Stimulated activated CD4-positive, alpha-beta T cell treated with anti-CD3 and anti-CD28 coated beads, TNF-alpha, amount 100 ng/mL, for 24 hours (primary cell): ENCODE measurements at places on chromosomes 16 and 17.

- no peak for DNase-seq
Measured at GRCh38 chr17:40432864-40433528, 10.3 kb upstream of the IGFBP4 start.

GRCh38 chr17:1001640-1002411 is 4.9 kb downstream of the TIMM22 start:
- no peak for DNase-seq

GRCh38 chr16:50550866-50551641 is 2.9 kb downstream of the NKD1 start:
- DNase-seq, result no peak

- DNase-seq, result no peak
Measured at GRCh38 chr17:74758848-74759168, 10.4 kb downstream of the NHERF1 start.

GRCh38 chr17:75124041-75124818 is 7.3 kb downstream of the NT5C start:
- peak; percentile 48 for DNase-seq

DNA sequence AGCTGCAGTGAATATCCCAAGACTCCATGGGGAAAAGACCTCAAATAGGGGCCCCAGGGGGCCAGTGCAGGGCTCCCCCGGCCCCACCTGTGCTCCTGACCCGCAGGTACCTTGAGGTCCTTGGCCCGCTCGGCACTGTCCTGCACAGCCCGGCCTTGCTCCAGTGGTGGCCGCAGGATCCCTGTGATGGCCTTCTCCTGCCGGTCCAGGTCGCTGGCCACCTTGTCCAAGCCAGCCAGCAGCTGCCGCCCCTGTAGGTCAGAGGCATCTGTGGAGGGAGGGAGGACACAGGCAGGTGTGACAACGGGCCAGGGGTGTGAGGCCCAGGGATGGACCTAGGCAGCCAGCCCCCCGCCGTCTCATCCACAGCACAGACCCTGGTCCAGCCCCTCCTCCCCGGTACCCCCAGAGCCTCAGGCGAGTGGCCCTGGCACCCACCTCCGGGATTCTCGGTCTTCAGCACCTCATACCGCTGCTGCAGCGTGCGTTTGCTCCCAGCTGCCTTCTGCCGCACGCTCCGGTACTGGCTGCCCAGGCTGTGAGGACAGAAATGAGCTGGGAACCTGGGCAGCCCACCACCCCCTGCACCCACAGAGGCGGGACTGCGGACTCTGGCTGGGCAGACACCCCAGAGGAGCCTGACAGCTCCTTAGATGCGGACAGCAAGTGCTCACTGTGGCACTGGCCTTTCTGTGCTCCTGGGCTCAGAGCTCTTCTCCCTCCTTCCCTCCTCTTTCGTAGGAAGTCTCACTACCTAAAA is 43.7 kb downstream of the PPL start:
- no peak for DNase-seq

GRCh38 chr16:23712976-23713375 is at the start of gene ERN2:
Gene ERN2, minus strand, starts transcription at chr16:23713222. Its CDS starts 35 bp downstream, at chr16:23713187.
- DNase-seq, result no peak

GRCh38 chr17:55215711-55216110 is 49.0 kb upstream of the HLF start:
- no peak for DNase-seq

DNA sequence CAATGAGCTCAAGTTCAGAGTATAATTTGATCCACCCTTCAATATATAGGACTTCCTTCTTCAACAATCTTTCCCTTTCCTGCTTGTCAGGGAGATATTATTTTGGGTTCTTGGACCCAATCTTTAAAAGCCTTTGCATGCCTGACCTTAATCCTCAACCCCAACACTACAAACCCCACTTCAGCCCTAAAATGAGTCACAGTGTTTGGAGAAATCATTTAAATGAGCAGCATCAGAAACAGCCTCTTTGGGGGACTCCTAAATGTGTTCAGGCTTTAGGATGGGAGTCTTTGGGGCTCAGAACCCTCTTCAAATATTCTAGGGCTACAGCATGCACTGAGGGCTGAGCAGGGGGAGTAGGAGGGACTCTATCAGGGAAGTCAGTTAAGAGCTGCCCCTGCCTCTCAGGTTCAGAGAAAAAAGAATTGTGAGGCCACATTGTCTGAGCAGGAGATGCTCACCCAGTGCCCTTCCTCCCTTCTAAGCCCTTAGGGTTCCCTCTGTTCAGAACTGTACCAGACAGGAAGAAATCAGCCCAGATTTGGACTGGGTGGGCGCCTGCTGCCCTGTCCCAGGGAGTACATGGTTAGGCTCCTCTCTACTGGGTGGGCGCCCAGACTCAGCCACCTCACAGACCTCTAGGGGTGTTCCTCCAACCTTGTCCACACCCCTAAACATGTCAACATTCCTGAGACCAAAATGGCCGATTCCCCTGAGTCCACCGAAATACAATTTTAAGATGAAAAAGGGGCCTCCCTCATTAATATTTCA is 5.0 kb downstream of the NEUROD2 start:
- DNase-seq, result no peak

DNA sequence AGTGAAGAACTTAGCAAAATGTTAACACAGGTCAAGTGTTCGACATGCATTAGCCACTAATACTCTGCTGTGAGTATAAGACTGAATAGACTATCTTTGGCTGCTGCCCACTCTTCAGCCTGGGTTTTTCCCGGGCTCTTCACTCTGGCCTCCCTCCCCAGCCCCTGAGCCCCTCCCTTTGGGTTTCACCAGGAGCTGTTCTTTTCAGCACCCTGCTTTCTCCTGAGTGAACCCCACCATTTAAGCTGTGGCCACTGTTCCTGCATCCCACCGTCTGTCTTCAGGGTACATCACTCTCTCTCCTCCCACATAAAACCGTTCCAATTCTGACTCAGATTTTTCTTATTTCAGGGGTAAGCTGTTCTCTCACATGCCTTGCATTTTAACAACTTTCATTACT is 92.0 kb upstream of the ASIC2 start:
- no peak for DNase-seq

- no peak for DNase-seq
Measured at GRCh38 chr16:56480776-56481467, 29.6 kb downstream of the OGFOD1 start.

- DNase-seq, result no peak
Measured at GRCh38 chr17:55520402-55520801, 9.2 kb upstream of the SMIM36 start.

DNA sequence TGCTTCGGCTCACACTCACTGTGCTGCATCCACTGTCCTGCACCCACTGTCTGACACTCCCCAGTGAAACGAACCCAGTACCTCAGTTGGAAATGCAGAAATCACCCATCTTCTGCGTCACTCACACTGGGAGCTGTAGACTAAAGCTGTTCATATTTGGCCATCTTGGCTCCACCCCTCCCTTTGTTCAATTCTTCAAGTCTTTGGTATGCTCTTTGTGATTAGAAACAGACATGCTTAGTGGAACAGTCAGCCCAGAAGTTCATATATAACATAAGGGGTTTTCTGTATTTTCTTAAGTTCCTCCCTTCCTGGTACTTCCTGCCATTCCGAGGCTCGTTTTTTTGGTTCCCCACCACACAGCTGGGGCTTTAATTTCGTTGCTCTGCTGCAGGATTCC is 398.5 kb upstream of the DYNLRB2 start:
- DNase-seq, result no peak

GRCh38 chr16:81463296-81463890 is 18.8 kb downstream of the CMIP start:
- no peak for DNase-seq

- DNase-seq, result peak; percentile 15
Measured at GRCh38 chr17:47776330-47777197, 43.5 kb downstream of the TBX21 start.

GRCh38 chr17:77422104-77422747 is 281.5 kb downstream of the SEC14L1 start:
- no peak for DNase-seq

- DNase-seq, result no peak
Measured at GRCh38 chr17:78573955-78574354, 3.2 kb downstream of the DNAH17 start.

DNA sequence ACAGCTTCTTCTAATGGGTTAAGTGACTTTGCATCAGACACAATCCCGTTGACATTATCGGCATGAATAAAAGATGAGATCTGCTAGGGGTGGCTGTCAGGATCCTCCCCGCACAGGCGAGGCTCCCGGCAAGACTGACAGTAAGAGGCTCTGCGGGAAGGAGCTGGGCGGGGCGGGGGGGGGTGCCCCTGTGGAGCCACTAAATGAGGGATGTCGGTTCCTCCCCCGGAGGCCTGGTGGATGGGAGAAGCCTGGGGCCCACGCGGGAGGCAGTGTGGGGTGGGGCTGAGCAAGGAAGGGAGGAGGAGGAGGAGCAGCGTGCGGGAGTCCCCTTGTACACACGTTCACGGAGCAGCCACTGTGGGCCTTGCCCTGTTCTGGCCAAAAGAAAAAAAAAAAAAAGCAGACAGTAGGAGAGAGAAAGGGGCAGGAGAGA is 190.9 kb upstream of the GSE1 start:
- no peak for DNase-seq

GRCh38 chr16:8953064-8953463 is 10.6 kb downstream of the USP7 start:
- DNase-seq, result no peak

- no peak for DNase-seq
Measured at GRCh38 chr17:81207610-81208581, 14.9 kb downstream of the CEP131 start.

- DNase-seq, result no peak
Measured at GRCh38 chr16:58317608-58318152, 22.9 kb upstream of the PRSS54 start.

- no peak for DNase-seq
Measured at GRCh38 chr16:52193441-52193840, 353.5 kb downstream of the TOX3 start.

DNA sequence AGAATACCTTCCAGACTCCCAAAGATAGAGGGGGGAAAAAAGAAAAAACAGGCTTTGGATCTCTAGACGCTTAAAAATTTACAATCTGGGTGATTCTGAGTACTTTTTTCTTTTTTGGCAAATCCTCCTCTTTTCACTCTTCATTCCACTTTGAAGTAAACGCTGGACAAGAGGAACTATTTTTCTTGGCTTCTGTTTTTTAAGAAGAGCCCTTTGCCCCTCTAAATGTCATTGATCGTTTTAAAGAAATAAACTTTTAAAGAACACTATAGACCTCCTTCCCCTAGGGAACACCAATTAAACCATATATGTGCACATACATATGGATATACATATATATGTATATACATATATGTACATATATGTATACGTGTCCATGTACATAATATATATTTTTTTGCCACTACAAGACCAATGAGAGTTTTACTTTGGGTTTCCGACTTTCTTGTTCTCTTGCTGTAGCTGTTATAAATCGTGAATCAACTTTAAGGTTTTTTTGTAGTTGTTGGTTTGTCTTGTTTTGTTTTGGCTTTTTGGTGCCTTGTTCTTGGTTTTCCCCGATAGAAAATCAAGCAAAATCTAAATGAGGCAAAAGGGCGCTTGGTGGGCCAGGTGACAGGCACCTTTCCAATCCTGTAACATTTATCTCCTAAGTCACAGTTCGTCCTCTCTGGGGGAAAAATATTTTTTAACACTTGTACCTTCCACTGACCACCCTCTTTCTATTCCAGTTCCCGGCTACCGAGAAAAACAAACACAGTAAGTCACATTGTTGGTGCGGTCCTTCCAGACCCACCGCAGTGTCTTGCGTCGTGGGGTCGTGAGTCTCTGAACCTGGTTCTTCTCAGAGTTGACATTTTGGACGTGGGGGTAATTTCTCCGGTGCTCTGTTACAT is 4.4 kb downstream of the FOXF1 start:
- DNase-seq, result no peak

- peak; percentile 40 for DNase-seq
Measured at GRCh38 chr17:36755586-36755985, 154.2 kb downstream of the MRM1 start.

- DNase-seq, result no peak
Measured at GRCh38 chr17:81428121-81428515, 32.9 kb downstream of the BAHCC1 start.

- DNase-seq, result no peak
Measured at GRCh38 chr16:22262460-22262859, 34.7 kb upstream of the POLR3E start.

- no peak for DNase-seq
Measured at GRCh38 chr17:68228817-68229570, 18.8 kb upstream of the AMZ2 start.

GRCh38 chr17:79975498-79976134 is 60.1 kb downstream of the TBC1D16 start:
- no peak for DNase-seq

DNA sequence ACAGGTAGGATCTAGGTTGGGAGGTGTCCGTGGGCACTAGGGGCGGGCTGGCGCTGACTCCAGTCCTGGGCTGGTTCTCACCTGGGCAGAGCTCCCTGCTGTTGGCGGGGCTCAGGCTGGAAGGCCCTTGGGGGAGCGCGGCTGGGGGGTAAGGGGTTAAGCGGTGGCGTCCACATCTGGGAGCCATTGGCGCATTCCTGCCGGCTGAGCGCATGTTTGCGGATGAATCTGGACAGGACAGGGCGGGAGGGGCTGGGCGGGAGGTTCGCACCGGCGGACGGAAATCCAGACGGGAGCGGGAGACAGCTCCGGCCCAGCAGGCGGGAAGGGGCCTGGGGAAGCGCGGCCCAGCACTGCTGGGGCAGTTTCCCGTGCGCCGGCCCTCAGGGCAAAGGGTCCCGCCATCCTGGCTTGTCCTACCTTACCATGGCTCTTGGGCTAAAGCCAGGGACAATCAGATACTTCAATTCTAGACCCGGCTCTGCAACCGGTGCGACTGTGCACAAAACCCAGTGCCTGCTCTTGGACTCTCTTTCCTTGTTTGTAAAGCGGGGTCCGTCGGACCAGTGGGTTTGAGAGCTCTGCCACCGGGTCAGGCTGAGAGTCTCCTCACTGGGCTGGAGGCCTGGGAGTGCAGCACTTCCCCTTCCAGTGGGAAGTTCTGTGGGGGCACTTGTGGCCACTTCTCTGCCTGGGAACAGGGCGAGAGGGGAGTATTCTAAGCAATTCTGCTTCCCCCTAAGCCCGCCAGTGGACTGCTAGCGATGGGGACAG is 7.8 kb downstream of the RARA start:
- no peak for DNase-seq

DNA sequence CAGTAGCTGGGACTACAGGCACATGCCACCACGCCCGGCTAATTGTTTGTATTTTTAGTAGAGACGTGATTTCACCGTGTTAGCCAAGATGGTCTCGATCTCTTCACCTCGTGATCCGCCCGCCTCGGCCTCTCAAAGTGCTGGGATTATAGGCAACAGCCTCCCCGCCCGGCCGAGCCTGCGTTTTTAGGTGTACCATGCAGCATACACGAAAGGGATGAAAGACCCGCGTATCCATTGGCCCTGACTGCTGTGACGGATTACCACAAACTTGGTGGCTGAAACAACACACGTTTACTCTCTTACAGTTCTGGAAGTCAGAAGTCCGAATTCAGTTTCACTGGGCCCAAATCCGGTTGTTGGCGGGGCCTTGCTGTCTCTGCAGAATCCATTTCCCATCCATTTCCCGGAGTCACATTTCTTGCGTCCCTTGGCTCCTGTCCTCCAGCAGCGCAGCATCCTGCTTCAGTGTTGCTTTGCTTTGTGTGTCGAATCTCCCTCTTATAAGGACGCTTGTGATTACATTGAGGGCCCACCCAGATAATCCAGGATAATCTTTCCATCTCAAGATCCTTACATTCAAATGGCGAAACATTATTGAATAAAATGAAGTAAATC is 8.3 kb upstream of the GUCY2D start:
- no peak for DNase-seq

GRCh38 chr16:82993926-82994325 is 367.2 kb downstream of the CDH13 start:
- DNase-seq, result no peak

GRCh38 chr16:73775841-73776388 is 520.7 kb upstream of the PSMD7 start:
- DNase-seq, result no peak

GRCh38 chr17:8141741-8142140 is 10.5 kb downstream of the PER1 start:
- no peak for DNase-seq

GRCh38 chr16:23521037-23521743 is 10.9 kb upstream of the GGA2 start:
- no peak for DNase-seq
